AG04450 (cell line): ENCODE measurements at places on chromosomes 1 and 21.

DNA sequence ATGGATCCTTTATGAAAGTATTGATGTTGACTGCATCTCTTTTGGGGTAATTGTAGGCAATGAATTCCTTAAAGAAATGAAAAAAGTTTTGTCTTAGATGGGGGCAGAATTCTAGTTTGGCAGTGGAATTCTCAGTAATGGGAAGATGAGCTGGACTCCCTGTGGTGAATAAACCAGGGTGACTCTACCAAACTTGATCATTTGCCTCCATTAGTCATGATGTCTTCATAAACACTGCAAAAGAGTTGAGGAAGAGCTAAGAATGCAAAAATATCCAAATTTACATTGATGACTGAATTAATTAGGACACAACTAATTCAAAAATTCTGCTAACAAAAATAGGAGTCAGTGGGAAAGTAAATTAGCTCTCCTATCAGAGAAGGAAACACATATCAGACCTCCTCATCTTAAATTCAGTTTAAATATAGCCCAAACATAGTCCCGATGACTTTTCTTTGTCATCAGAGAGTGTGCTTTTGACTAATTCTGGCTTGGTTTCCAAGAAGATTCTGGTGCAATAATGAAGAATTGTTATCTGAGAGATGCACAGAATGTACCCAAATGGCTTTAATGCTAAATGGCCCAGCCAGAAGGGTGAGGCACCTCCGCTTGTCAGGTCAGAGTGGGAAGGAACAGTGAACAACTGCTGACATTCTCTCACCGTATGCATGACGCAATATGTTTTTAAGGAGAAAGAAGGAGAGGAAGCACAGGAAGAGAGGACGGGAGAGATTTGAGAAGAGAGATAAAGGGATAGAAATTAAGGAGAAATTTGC lies 525.1 kb downstream of the LMO4 start:
- DNase-seq = no peak

DNA sequence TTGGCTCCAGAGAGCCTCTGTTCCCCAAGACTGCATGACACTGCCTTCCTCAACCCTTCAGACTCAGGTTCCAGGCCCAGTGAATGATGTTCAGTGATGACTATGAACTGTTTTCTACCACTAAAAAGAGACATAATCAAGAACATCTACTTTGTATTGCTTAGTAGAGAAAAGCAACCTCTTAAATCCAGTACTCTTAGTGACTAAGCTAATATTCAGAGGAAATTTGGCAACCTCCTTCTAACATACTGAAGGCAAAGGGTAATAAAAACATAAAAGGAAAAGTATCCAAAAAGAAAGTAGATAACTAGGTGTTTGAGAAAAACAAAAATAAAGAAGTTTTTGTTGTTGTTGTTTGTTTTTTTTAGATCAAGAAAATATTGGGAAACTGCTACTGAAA lies 153.3 kb upstream of the RUNX1 start:
- no peak for DNase-seq

GRCh38 chr1:36223381-36223995 lies 755 bp upstream of the THRAP3 start:
- DNase-seq = no peak

DNA sequence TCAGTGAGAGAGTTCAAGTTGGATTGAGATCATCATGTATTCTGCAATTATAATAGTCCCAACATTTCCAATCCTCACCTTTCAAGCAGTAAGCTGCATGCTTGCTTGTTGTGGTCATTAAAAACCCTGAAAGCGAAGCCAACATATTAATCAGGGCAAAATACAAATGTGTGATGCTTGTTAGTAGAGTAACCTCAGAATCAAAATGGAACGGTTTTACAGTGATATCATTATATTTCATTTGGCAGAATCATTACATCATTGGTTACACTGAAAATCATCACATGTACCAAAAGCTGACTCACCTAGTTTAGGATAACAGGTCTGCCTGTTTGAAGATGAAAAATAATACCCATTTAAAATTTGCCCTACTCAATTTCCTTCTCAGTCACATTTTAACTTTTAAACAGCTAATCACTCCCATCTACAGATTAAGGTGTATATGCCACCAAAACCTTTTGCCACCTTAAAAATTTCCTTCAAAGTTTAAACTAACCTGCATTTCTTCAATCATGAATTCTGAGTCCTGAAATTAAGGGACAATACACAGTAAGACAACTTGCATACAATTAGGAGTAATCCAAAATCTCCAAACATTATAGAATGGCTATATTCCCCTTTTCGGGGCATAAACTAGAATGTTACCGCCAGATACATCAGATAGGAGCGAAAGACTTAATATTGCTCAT lies 3.5 kb downstream of the GAS5 start:
- no peak for DNase-seq

GRCh38 chr21:35530766-35531165 lies 481.7 kb upstream of the RUNX1 start:
- DNase-seq = no peak

GRCh38 chr1:224447251-224447650 lies 12.7 kb upstream of the WDR26 start:
- no peak for DNase-seq

- no peak for DNase-seq
These were observed 92.1 kb upstream of the LRRN2 start for GRCh38 chr1:204777591-204777990.

DNA sequence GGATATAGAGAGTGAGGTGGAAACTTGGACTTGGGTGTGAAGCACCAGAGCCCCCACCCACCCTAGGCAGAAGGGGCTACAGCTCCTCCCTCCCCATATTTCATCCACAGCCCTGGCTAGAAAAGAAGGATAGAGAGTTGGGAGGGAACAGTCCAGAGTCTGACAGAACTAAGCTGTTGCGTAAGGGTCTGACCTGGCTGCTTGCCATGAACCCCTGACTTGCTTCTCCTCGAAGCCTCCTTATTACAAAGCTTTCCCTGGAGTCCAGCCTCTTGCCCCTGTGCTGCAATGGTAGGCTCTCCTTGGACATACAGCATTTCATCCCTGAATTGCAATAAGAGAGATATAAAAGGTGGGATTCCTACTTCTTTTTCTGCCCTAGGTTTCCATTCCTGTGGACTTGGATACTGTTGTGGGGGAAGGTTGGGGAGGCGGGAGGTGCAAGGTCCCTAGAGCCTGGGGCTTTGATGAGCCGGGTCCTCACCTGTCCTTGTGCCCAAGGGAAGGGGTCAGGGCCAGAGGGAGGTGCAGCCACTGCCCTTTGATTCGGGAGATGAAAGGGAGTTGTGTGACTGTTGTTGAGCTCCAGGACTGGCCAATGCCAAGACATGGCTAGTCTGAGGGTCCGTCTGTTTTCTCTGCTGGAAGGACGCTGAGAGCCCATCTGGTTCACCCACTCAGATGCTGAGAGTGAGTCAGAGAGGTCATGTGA lies 2.7 kb downstream of the RHBG start:
- no peak for DNase-seq

DNA sequence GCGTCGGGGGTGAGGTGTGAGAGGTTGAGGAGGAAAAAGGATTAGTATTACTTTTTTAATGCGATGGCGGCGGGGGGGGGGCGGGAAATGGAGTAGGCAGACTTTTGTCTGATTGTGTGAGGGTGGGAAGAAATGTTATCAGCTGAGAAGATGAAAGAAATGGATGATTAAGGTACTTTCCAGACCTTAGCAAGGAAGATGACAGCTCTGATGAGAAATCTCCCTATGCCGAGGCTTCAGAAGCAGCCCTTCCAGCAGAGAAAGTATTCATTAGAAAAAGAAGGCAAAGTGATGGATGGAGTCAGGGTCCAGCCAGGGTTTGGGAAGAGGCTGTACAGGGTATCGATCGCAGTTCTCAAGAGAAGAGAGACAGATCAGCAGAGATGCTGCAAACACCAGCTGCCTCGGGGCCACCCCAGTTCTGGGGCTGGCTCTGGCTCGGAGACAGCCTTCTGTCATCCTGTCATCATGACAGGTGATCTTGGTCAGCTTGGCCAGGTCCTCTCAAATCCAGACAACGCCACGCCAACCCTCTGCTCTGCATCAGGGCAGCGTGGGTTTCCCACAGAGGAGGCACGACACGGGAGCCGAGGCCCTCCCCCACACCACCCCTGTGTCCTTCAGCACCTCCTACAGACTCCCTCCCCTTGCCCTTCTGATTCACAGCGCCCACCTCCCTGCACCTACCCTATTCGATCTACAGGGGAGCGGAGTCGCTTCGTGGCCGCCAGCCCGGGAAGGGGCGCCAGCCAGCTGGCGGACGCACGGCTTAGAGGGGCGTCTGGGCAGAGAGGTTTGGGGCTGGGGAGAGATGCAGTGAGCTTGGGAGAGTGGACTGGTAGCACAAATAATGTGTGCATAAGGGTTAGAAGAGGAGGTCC lies 674 bp upstream of the ATXN7L2 start:
- no peak for DNase-seq

DNA sequence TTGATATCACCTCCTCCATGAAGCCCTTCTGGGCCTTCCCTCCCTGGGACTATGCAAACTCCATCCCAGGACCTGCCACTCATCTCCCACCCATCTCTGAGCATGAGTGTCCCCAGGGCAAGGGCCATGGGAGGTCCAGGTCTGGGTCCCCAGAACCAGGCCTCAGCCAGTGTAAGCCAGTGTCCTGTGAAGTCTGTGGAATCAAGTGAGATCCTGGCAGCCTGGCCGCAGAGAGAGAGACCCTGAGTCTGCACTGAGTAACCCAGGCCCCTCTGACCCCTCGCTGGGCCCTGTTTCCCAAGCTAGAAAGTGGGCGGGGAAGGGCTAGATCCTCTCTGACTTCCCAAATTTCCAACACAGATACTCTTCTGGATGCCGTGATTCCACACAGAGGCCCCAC lies 132.7 kb downstream of the DMRTB1 start:
- DNase-seq = no peak

DNA sequence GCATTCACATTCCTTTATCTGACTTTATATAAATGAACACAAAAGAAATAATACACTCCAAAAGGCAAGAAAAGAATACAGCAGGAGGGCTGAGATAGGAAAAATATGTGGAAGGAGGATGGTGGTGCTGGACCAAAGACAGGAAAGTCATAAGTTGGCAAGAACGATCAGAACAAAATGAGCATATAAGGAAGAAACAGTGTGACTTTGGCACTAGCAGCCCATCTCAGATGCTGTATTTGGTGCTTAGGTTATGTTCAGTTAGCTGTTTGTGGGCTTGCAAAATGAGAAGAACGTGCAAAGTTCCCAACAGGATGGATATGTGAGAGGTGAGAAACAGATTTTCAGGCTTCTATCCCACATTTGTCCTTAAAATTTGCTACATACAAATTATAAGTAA lies 719.8 kb upstream of the ADGRL4 start:
- no peak for DNase-seq

DNA sequence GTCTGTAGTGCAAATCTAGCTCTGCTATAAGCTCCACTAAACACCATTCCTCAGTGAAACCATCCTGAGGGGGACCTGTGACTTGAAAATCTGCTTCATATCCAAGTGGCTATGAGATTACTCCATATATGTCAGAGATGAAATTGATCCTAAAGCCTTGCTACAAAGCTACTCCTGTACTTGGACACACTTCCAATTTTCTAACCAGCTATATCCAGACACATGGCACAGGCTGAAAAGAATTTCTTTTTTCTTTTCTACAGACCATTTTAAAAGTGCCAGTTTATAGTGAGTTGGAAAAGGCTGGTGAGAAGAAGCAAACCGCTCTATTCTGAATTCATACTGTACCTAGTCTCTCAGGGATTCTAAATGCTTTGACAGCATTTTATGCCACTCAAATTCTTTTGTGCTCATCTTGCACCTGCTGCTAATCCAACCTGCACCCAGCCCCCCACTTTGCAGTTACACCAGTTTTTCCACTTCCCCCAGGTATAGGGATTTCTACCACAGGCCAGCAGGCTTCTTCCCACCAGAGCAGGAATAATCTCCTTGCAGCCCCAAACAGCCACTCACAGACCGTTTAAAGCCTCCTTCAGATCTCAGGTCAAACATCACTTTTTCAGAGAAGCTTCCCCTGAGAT lies 112.5 kb downstream of the RERE start:
- no peak for DNase-seq

DNA sequence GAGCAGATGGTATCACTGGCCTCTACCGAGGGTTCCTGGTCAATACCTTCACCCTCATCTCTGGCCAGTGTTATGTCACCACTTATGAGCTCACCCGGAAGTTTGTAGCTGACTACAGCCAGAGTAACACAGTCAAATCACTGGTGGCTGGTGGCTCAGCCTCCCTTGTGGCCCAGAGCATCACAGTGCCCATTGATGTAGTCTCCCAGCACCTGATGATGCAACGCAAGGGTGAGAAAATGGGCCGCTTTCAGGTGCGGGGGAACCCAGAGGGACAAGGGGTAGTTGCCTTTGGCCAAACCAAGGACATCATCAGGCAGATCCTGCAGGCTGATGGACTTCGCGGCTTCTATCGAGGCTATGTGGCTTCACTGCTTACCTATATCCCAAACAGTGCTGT lies 6.1 kb downstream of the SLC25A44 start:
- DNase-seq = no peak

DNA sequence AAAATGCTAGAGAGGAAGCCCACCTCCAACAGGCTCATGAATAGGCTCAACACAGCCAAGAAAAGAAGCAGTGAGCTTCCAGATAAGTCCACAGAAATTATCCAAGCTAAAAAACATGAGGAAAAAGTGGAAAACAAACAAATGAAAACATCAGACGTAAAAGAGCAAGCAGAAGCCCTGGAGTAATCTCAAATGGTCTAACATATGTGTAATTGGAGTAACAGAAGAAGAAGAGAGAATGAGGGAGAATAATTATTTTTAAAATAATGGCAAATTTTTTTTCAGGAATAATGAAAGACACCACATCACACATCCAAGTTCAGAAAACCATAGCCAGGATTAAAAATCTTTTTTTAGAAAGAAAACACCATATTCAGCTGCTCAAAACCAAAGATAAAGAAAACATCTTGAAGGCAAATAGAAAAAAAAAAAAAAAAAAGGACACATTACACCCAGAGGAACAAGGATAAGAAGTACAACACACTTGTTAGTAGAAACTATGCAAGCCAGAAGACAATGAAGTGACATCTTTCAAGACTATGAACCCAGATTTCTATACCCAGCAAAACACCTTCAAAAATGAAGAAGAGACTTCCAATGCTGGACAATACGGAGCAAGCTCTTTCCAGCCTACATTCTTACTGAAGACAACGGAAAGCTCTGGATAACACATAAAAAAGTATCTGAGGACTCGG lies 10.6 kb upstream of the SUMO3 start:
- no peak for DNase-seq
